Progenitor cell of endocrine pancreas (in vitro differentiated cells): ENCODE measurements at places on chromosomes 1 and 21. TPM values are rescaled to one million over a fixed set of nuclear protein-coding genes. Genes with fewer than 3 reads are reported as not detected.

- no peak for DNase-seq
Observed at GRCh38 chr1:78165816-78166215, 120.0 kb downstream of the GIPC2 start.

- no peak for DNase-seq
Observed at GRCh38 chr21:39011911-39012310, 171.3 kb downstream of the PSMG1 start.

GRCh38 chr21:34800797-34801518 is 132.2 kb downstream of the CLIC6 start:
- DNase-seq: no peak

DNA sequence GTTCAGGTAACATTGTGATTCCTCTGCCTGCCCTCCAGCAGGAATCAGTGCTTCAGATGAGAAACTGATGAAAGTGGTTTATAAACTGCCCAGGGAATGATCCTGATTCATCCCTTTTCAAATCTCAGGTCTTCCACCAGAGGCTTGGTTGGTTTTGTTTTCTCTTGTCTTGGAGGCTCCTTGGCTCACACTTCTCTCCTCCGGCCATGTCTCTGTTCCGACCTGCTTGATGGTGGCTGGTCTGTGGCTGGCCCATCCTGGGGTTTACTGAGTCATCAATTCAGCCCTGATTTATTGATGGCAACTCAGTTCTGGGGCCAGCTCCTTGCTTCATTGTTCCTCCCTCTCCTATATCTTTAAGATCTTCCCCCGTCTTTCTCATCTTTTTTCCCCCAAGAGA is 56.6 kb upstream of the SLC2A1 start:
- DNase-seq: no peak

DNA sequence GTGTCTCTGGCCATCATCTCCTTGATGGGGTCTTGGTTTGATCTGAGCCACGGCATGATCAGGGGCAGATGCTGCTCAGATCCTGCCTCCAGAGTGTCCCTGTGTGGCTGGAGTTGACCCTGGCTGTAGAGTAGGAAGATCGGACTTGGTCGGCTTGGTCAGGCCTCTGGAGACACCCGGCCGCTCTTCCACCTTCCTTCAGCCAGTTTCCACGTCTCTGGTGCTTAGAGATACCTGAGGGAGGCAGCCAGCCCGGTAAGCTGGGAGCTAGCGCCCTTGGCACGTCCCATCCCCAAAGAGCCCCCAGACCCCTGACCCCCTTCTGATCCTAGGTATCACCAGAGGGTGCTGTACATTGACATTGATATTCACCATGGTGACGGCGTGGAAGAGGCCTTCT is 8.8 kb downstream of the MARCKSL1 start:
- DNase-seq: no peak

DNA sequence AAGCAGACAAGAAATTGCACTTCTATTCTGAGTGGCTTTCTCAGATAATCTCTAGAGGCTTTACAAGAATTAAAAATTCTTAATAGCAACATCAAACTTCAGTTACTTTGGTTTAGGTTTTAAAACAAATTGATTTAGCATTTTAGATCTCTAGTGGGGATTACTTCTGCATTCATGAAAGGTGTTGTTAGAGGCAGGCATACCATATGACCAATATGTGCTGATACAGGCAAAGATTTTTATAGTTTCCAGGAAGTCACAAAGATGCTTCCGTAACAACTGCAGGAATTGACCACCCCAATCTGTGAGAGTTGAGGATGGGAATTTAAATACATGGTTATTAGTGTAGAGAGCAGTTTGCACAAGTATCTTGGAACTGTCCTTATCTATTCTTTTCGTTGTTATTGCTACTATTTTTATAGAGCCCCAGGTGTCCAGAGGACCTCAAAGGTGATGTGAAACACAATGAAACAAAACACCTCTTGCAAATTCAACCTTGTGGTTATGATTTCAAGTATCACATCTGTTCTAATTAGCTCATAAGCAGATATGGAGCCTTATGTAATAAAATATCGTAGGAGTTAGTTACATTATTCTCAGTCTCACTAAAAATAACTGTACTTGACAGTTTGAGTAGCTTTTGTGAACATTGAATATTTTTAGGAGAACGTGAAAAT is 512.7 kb upstream of the ADGRL4 start:
- no peak for DNase-seq

DNA sequence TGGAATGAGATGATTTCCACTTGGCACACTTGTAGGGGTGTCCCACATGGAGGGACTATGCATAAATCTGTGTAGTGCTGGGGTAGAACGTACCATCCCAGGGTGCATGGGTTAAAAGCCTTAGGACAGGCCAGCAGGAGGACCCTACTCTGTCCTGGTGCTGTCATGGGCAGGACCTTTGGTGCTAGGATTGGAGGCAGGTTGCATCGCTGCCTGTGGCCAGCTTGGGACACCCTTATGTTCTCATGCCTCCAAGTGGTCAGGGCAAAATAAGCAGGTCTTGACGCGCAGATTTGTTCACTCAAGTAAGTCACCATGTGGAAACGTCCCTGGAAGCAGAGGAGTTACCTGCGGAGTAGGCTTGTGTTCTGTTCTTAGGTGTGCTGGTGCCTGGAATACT is 49.5 kb upstream of the RAB3GAP2 start:
- no peak for DNase-seq

GRCh38 chr1:100868364-100868995 is 26.2 kb downstream of the EXTL2 start:
- no peak for DNase-seq

- DNase-seq: no peak
Observed at GRCh38 chr21:26513212-26513611, 59.9 kb downstream of the CYYR1 start.

DNA sequence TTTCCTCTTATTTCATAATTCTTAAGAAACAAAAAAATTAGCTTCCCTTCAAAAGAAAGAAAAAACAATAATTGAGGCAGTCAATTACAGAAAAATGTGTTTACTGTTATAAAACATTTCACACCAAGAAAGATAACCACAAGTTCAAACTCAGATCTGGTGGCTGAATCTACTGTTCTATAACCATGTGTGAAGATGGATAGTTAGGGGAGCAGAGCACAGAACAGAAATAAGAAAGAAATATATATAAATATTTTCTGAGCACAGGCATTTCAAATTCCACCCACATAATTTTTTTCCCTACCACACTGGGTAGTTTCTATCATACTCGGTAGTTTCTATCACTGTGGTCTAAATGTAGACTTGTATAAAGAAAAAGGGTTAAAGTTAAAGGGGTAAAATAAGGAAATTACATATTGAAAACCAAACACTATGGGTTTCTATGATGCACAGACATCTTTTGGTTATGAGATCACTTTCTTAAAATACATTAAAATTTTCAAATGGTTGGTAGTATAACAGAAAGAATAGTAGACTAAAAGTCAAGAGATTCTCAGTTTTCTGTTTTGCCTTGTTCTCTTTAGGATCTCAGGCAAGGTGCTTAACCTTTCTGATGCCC is 10.8 kb downstream of the LYST start:
- no peak for DNase-seq

GRCh38 chr1:241972703-241973369 is 15.3 kb downstream of the BECN2 start:
- peak; percentile 15 for DNase-seq

DNA sequence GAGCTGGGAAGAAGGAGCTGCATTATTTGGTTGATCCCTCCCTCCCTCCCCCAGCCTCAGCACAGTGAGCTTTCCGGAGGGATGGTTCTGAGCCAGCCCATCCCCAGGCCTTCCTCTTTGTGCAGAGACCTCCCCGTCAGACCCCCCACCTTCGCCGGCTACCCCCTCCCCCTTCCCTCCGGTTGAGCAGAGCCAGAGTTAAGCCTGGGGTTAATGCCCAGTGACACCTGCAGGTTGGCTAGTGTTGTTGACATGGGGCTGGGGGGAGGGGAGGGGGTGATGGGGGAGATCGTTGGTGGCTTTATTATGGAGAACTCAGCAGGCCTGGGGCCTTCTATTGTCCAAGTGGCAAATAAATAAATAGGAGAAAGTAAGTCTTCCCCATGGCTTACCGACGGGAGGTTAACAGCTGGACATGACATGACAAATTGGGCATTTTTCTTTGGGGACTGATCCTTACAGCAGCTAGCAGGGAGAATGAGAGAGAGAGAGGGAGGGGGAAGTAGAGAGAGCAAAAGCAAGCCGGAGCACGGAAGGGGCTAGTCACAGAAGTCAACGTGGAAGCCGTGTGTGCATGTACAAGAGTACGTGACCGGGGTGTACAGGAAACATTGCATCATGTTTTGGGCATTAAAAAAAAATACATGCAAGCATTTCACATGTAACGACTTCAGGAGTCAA is 131.1 kb downstream of the TMEM53 start:
- DNase-seq: peak; percentile 25

DNA sequence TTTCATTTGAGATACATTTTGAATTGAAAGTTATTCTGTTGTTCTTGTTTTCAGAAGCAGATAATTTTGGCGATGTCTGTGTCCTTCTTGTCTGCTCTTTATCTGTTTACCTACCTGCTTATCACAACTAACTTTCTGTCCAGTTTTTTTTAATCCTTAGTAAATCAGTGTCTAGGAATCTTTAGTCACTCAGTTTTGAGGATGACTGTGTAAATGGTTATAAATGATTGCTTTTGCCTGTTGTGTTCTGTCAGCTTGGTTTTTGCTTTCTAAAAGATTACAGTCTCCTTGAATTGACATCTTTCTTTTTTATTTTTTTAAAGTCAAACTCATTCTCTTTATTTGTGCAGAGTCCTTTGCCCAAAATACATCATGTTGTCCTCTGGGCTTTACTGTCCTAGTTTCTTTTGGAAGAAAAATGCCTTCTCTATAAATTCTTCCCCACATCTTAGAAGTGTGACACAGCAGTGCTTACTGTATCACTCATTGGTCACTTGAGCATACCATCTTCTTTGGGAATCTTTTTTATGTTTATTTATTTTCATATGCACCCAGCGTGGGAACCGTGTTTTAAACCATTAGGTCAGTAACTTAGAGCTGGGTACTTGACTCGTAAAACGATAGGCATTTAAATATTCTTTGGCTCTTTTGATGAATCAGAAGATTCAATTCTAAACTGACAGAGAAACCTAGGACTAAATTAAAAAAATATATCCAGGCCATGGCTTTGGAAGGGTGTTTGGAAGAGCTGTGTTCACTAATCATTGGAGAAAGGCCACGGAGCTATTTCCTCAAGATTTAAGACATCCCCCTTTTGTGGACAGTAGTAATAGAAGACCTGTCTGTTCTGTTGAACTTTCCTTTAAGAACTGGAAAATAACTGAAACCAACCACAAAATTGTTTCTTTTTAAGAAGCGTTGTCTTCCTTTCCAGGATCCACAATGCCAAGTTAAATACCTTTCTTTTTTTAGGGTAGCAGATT is 20.9 kb downstream of the LAMC1 start:
- no peak for DNase-seq

- DNase-seq: peak; percentile 82
Observed at GRCh38 chr1:205335692-205336091, 14.1 kb upstream of the NUAK2 start.

DNA sequence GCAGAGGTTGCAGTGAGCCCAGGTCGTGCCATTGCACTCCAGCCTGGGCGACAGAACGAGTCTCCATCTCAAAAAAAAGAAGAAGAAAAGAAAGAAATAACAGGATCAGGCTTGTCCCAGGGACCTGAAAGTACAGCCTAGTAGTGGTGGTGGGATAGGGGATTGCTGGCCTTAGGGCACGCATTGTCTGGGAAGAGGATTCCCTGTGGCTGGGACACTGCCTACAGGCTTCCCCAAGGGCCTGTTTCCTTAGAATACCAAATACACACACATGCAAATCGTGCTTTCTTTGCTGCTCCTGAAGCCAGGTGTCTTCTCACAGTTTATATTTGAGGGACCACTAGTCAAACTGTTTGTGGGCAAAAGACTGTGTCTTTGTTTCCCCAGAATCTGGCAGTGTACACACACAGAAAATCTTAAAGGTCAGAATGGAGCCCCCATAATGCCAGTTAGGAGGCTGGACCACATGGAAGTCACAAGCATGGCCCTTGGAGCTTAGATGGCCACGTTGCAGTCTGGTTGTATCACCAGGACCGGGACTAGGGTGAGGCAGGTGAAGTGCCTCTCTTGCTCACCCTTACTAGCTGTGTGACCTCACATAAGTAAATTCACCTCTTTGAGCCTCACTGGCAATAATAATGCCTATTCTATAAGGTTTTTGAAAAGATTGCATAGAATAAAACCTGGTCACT is 12.7 kb upstream of the ASAP3 start:
- DNase-seq: no peak

- no peak for DNase-seq
Observed at GRCh38 chr1:12158357-12159092, 8.3 kb upstream of the TNFRSF1B start.

Gene FNDC5
- total RNA-seq: 6.3 and 7.8 TPM in 2 replicates

Gene DYRK1A
- total RNA-seq: 83.5 and 90.3 TPM in 2 replicates

Gene COL18A1
- 271 TPM in 2 replicates for total RNA-seq

Gene CENPF
- total RNA-seq: 62.1 and 62.8 TPM in 2 replicates
